Dorsolateral prefrontal cortex (tissue), 122 donors: ENCODE measurements at places on chromosomes 6 and 20.

GRCh38 chr6:34152042-34152524, 6.2 kb upstream of the GRM4 start:
- DNase-seq, result no peak

DNA sequence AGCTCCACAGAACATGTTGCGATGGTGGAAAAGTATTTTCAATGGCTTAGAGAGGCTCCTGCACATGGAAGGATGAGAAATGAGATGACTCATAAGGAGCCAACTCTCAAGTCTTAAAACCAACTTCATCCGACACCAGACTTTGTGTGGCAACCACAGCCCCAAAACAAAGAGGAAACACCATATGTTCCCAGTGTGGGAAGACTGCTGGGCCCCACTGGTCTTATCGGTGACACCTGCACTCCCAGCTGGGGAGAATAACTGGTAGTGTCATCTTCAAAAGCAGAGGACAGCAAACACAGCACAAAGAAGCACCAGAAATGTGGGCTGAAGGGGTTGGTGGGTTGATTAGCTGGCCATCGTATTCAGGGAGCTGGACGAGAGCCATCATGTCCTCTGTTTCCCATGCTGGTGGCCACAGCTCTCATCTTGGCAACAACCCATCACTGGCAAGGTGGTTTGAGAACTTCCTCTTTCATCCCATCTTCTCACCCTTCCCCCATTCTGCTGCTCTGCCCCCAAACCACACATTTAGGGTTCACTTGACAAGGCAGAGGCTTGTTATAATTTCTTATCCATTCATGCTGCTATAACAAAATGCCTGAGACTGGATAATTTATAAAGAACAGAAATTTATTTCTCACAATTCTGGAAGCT, 46.0 kb upstream of the TASP1 start:
- DNase-seq, result no peak

DNA sequence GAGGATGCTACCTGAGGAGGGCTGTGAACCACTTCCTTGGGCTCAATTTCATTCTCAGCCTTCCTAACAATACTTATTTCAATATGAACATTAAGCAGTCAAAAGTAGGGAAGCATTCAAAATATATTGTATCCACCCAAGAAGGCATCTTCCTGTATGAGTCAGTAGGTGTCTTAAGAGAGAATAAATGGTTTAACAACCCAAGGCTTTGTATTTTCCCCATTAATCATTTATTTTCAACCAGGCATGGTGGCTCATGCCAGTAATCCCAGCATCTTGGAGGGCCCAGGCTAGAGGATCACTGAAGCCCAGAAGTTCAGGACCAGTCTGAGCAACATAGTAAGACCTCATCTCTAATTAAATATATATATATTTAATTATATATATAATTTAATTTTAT, 74.5 kb upstream of the MARCKS start:
- DNase-seq, result no peak

DNA sequence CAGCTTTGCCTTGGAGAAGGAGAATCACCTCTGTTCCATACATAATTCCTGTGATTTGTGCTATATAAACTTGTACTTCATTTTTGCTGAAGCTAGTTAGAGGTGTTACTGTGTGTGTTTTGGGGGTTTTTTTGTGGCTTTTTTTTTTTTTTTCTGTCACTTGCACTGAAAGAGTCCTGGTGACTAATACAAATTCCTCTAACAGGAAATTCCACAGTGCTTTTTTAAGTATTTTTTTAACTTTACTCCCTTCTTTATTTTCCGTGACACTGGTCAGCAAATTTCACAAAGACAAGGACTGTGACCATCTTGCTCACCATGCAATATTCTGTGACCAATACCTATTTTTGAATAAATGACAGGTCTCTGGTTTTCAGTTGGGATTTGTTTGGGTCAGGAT, 110.5 kb downstream of the ISM1 start:
- DNase-seq, result no peak

- no peak for DNase-seq
Observed at GRCh38 chr6:90351696-90352095, 55.1 kb upstream of the BACH2 start.

DNA sequence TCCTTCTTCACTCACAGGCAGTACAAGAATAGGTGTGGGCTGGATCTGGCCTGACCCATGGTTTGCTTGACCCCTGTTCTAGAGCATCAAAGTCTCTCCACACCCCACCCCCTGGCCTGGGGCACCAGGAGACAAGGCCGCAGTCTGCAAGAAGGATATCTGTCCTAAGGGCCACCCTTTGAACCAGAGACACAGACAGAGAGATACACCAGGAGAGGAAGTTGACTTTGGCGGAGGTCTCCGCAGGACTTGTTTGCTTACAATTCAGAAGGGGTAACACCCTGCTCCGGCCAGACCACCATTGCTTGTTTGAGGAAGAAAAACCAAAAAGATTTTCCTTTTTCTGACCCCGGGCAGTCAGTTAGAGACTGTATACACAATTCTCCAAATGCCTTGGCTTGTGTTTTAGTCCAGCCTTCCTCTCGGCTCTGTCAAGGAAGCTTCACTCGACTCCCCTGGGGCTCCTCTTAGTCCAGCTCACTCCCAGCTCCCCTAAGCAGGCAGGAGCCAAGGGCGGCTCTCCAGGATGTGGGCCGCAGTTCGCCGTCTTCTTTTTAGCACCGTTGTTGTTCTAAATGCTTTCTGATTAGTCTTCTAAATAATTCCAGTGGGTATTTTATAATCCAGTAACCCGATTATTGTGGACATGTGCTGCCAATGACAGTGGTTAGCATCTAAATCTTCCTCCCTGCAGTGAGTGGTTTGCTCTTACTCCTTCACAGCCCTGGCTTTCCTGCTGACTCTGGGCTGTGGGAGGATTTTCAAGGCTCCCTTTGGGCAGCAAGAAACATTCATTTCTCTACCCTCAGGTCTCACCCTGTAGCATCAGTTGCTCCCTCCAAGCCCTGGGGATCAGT, 58.6 kb upstream of the MRPS10 start:
- no peak for DNase-seq

GRCh38 chr6:63567966-63568365, 4.3 kb upstream of the LOC128125822 start:
- no peak for DNase-seq

DNA sequence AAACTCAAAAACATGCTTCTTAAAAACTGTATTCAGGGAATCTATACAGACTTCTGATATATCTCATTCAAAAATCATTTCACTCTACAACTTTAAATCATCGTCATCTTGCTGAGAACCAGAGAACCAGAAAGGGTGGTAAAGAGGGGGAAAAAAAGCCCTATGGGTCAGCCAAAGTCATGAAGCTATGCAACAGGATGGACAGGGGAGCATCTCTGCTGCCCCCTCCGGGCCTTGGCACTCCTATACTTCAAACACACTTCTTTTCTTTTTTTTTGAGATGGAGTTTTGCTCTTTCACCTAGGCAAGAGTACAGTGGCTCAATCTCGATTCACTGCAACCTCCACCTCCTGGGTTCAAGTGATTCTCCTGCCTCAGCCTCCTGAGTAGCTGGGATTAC, 73.5 kb upstream of the NFATC2 start:
- no peak for DNase-seq

DNA sequence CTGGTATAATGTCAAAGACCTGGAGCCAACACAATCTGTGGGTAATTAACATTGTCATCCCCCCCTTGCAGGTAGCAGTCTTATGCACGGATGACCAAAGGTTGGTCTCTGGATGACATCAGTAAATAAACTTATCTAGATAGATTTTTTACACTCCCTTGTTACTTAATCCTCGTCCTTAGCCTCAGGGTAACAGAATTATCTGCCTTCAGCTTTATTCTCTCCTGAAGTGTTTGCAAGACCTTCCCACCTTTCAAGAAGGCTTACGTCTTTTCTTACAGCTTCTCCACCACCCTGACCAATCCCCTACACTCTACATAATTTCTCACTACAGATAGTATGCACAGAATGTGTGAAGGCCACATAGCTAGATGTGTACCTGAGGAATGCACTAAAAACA, 434.8 kb upstream of the HTR1E start:
- no peak for DNase-seq

DNA sequence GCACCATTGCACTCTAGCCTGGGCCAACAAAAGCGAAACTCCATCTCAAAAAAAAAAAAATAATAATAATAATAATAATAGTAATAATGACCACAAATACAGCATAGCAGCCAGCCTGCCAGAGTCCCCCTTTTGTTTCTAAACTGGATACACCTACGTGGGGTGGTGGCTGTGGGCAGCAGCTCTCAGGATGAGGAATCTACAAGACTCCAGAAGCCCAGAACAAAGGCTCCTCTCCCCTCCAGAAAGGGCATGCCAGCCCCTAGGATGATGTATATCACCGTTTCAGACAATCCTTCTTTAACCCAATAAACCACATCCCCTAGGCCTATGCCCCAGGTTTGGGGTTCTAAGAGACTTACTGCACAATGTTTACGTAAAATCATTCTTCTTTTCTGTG, 155.9 kb downstream of the QRSL1 start:
- DNase-seq, result no peak
